ENCODE measurements at places on chromosomes 5 and 9.

DNA sequence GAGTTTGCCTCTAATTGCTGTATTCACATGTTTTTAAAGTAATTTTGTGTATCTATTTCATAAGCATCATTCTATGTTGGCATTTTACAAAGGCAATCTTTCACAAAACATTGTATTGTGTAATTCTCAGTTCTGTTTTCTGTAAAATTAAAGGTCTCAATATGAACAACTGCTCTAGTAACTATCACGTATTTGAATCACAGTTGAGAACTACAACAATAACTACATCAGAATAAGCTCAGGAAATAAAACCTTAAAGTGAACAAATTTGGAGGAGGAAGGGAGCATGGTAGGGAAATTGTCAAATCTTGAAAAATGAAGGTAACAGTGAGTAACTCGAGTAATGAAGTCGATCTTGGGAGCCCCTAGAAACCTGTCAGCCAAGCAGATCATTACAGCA is 22.5 kb upstream of the CAMK4 start:
- no peak for DNase-seq

GRCh38 chr9:110173322-110173642 is 34.7 kb downstream of the C9orf152 start:
- DNase-seq = no peak

DNA sequence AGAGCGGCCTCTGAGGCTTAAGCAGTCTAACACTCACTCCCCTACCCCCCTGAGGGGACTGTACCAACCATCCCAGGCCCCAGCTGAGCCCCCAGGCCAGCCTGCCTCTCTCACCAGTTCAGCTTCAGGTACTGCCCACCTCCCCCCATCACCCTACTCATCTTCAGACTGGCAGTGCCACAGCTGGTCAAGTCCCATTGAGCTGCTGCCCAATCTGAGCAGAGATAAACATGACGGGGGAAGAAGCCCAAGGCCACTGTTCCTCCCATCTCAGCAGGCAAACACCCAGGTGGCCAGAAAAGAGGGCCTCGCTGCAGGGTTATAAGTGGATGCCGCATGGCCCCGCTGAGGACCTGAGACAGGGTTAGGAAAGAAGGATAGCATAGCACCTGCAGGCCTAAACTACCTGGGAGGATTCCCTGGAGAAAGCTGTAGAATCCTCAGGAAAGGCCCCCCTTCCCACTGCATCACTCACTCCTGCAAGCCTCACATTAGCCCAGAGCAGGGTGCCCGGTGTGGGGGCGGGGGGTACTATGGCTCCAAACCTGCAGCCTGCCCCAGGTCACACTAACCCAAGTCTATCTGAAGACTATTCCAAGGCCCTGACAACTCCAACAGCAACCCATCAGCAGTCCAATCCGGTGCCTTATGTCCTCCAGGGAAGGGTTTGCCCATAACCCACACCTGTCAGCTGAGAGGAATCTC is 3.6 kb downstream of the B4GALT1 start:
- no peak for DNase-seq

- DNase-seq = no peak
Observed at GRCh38 chr5:143898381-143898780, 86.4 kb downstream of the HMHB1 start.

GRCh38 chr5:140270008-140270407 is 32.9 kb downstream of the PFDN1 start:
- no peak for DNase-seq

DNA sequence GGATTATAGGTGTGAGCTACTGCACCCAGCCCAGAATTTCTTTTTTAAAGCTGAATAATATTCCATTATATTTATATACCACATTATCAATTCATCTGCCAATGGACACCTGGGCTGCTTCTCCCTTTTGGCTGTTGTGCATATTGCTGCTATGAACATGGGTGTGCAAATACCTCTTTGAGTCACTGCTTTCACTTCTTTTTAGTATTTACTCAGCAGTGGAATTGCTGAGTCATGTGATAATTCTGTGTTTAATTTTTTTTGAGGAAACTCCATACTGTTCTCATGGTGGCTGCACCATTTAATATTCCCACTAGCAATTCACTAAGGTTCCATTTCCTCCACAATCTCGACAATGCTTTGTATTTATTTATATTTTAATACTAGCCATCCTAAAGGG is 36.1 kb upstream of the KIF4B start:
- no peak for DNase-seq

Measured in activated naive CD4-positive, alpha-beta T cell treated with Interleukin-2 at 50 U/mL for 16 hours (primary cell).